Activated CD4-positive, alpha-beta T cell treated with anti-CD3 and anti-CD28 coated beads, Interleukin-2, amount 50 U/mL, for 48 hours (primary cell): ENCODE measurements at places on chromosomes 4 and X.
A peak's percentile ranks its signal among the peaks of the same experiment; 100 is the strongest.

- DNase-seq: no peak
Measured at GRCh38 chr4:39446483-39446841, 12.3 kb downstream of the RPL9 start.

GRCh38 chr4:3324093-3324815 is 31.4 kb downstream of the RGS12 start:
- DNase-seq: no peak

DNA sequence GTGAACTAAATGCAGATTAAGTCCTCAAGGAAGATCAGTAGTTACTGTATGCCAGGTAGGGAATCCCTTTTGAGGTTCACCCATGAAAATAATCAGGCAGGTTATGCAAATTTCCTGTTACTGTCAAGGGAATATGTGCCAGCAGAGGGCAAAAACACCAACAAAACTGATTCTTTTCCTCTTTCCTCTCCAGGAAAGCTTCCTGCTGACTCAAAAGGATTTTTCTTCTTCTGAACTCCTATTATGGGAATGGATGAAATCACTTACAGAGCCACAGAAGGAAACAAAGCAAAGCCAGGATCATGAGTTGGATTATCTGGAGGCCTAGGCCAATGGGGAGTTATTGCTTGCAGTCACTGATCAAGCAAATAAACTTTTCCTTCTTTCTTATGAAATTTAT is 49.7 kb downstream of the TMPRSS11F start:
- DNase-seq: no peak

- no peak for DNase-seq
Measured at GRCh38 chr4:126233483-126233882, 918.7 kb downstream of the FAT4 start.

DNA sequence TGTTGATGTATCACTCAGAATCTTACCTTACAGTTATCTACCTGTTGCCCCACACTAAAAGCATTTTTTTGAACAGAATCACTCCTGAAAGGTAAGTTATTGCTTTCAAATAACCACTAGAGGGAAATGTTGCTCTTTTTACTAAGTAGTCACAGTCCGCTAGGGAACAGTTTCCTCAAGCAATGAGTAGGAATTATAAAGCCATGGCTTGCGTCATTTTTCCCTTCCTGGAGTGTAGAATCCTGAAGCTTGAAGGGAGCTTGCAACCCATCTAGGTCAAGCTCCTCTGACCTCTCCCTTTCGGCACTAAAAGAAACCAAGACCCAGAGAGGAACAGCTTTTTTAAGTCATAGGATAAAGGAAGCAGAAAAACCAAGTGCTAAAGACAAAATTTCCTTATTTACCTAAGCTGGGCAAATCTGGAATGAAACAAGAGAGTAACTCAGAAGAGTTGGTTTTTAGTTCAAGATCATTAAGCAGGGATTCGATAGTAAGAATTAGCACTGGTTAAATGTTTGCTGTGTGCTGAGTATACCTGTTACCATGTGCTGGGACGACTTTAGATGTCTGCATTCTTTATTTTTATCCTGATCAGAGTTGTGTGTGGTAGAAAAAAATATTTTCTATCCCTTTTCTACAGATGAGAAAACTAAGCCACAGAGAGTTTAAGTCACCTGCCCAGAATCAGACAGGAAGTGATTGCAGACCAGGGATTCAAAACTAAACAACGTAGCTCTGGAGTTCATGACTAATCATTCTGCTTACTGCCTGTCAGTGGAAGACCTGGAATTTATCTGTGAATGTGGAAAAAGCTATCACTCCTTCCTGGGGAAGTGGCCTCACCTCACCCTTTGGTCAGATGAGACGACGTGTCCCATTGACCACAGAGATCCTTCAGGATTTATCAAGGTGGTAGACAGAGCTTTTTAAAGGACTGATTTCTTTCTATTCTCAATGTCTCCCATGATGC is 631.5 kb downstream of the RAB28 start:
- DNase-seq: no peak

DNA sequence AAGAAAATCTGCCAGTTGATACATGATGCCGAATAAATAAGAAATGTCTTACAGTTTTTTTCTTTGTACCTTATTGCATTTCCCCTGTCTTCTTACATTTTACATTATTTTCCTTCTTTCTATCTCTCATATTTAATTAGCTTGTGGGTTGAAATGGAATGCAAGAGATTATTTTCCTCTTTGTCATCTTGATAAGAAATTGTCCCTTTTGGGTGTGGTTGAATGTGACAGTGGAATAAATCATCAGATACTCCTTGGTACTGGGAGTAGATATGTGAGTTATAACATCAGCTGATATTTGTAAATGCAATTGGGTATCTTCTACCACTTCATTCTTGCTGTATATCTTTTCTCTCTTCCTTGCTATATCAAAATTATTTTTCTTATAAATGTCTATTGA is 997.4 kb downstream of the RAPGEF2 start:
- no peak for DNase-seq

- DNase-seq: no peak
Measured at GRCh38 chrX:28876408-28876807, 289.2 kb downstream of the IL1RAPL1 start.

DNA sequence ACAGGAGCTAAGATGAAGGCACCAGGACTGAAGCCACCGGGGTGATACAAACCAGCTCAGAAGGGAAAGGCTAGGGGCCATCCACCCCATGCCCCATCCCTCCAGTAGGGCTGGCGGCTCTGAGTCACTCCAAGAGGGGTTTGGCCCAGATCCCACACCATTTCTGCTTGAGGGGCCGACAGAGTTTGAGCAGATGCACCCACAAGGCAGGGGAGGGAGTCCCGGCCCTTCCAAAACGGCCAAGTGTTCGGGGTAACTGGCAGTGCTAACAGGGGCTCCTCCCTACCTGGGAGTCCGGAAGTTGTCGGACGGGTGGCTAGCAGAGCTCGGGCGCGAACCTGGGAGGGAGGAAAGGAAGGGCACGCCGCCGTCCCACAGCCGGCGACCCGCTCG is 412 bp downstream of the SLC10A3 start:
- peak; percentile 23 for DNase-seq

GRCh38 chr4:158610790-158611189 is 60.9 kb downstream of the C4orf46 start:
- DNase-seq: no peak

GRCh38 chr4:186644311-186644638 is 79.4 kb downstream of the FAT1 start:
- no peak for DNase-seq

GRCh38 chrX:27598312-27598711 is 8.2 kb downstream of the DCAF8L2 start:
- no peak for DNase-seq

GRCh38 chr4:173289353-173289727 is 44.8 kb downstream of the HMGB2 start:
- DNase-seq: no peak

DNA sequence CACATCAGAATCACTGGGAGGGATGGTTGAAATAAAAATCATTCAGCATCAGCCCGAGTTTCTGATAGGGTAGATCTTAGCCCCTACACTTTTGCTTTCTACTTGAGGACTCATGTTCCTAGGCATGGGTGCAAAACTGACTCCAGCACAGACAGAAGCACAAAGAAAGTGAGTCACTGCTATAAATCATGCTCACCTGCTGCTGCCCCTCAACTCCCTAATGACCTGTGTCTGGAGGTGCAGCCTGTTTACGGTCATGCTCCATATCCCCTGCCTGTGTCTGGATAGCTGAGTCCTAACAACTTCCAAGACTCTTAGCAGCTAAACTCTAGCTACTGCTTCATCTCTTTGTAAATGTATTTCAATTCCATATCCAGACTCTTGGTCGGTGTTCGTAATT is 57.8 kb downstream of the ADGRA3 start:
- DNase-seq: no peak

- DNase-seq: no peak
Measured at GRCh38 chrX:7266288-7266687, 118.3 kb upstream of the PUDP start.

- no peak for DNase-seq
Measured at GRCh38 chrX:74527350-74527749, 87.1 kb downstream of the RLIM start.

DNA sequence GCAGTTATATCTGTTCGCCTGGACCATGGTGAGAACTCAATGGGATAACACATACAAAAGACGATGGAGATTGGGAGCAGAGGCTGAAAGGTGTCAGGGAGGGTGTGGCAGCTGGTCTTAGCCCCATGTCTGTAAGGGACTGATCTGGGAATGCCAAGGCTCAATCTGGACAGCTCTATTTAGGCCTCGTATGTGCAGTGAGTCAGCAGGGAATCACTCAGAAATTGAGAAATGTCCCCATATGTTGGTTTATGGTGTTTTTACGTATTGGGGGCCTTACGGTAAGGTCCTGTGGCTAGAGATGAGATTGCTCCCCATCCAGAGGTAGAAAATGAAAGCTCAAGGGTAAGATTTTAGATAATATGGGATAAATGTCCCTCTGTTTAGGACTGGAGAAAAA is 71.4 kb upstream of the TTC29 start:
- DNase-seq: no peak

DNA sequence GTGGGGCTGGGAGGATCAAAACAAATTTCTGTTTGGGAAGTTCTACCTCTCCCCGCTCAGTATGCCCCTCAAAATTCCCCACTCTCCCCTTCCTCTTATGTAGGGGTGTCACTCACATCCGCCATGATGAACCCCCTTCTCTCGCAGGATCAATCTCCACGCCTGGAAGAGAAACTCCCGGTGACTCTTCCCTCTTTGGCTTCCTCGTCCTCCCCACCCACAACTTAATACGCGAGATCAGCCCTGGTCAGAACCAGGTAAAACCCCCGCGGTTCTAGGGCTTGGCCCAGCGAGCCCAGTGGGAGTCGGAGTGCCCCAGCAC is 427 bp downstream of the LAMTOR3 start:
- DNase-seq: no peak

GRCh38 chr4:106351016-106351415 is 17.6 kb downstream of the GIMD1 start:
- no peak for DNase-seq

- peak; percentile 18 for DNase-seq
Measured at GRCh38 chr4:86496094-86497080, 97.7 kb upstream of the PTPN13 start.

DNA sequence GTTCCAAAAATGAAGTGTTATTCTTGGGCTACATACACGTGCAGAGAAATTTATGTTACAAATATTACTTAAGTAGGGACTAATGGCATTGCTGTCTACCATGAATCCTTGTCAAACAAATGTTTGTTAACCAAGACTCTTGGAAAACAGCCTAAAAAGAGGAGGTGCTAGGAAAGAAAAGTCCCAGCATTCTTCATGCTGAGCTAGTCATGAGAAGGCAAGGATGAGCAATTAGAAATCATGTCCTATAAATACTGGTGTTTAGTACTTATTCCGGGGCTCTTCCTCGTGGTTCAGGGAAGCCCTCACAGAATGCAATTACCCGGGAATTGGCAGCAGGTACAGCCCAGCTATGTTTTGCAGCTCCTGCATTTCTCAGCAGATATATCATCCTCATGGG is 378.1 kb upstream of the FTHL17 start:
- DNase-seq: no peak

DNA sequence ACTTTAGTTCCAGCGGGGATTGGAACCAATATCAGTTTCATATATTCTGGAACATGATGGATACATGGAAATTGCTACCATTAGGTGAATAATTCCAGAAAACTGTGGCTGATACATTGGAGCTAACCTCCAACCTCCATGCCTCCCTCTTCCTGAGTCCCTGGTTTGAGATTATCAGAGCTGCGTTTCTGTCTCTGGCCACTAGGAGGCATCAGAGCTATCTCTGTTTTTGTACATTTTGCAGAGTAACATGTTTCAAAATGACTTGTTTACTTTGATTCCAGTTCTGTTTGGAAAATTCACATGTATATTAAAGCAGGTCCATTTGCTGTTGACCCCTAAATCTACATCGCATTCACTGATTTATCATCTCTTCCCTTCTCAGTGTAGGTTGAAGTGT is 2.4 kb upstream of the RAB40AL start:
- DNase-seq: peak; percentile 28

- DNase-seq: no peak
Measured at GRCh38 chrX:39693298-39693697, 404.5 kb downstream of the BCOR start.

GRCh38 chrX:2284601-2285000 is 216.2 kb downstream of the DHRSX start:
- no peak for DNase-seq

DNA sequence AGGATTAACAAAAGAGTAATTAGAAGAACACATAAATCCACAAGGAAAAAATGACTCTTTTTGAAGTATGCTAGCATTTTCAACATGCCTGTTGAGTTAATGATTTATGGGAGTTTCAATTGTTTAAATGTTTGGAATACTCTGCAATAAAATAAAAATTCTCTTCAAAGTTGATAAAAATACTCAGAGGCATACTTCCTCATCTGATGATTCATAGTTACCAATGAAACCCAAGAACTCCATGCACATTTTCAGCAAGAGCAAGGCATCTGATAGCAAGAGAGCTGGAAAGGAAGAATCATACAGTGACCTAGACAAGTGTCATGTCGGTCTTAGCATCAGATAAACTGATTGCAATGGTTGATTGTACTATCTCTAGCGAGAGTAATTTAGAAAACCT is 443.7 kb upstream of the ATOH1 start:
- DNase-seq: no peak

DNA sequence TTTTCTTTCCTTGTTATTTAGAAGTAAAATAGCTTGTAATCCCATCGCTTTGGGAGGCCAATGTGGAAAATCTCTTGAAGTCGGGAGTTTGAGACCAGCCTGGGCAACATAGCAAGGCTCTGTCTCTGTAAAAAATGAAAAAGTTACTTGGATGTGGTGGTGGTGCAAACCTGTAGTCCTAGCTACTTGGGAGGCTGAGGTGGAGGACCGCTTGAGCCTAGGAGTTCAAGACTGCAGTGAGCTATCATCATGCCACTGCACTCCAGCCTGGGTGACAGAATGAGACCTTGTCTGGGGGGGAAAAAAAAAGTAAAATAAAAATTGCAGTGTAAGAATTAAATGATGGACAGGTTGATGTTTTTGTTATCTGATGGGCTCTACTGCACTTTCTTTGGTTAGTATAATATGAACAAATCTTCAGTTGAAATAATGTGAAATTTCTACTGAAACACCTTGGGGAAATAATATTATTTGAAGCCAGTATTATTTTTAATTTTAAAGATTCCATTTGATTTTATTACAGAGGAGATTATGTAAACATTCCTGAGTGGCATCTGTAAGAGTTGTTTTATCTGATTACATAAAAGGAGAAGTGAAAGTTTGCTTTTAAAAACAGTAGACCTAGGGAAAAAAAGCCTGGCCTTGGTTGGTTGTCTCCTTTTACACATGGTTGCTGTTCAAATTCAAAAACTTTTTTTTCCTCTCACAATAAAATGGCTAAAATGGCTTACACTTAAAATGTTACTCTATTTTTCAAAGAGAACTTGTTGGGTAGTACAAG is 10.5 kb upstream of the NDUFC1 start:
- no peak for DNase-seq

DNA sequence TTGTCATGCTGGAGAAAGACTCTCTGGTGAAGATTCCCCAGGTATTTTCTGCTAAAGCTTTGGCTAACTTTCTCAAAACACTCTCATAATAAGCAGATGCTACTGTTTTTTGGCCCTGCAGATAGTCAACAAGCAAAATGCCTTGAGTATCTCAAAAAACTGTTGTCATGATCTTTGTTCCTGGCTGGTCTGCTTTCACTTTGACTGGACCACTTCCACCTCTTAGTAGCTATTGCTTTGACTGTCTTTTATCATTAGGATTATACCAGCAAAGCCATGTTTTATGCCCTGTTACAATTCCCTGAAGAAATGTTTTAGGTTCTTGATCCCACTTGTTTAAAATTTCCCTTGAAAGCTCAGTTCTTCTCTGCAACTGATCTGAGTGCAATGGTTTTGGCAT is 231.5 kb downstream of the SLC7A11 start:
- no peak for DNase-seq
